DMS 273 treated with DMSO at 0.1 percent for 48 hours (cell line): ENCODE measurements at places on chromosomes 7 and 10.
A peak's percentile ranks its signal among the peaks of the same experiment; 100 is the strongest.

GRCh38 chr10:111967547-111967946, 216.0 kb downstream of the GPAM start:
- DNase-seq, result no peak

DNA sequence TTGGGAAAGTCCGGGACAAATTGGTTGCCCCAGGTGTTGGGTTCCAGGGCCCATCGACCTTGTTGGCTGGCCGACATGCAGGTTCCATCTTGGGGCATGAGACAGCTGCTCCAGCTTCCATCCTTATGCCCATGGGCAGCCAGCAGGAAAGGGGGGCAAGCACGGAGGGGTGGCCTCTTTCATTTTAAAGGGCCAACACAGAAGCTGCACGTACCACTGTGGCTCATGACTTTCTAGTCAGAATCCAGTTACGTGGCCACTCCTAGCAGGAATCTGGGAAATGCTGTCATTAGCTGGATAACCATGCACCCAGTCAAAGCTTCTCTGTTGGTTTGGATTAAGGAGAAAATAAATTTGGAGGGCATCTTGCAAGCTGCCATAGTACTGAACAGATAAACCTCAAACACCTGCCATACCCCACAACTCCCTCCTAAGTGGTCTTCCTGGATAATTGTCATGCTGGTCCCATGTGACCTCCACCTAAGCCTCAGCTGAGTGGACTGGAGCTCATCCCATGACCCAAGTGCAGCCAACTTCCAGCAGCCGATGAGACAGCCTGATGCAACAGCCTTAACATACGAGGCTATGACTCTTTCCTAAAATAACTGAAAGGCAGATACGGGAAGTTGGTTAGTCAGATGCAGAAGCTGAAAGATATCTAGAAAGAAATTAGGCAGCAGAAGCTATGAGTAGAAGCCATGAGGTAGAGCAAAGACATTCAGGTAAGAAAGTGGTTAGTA, 21.4 kb upstream of the GSDME start:
- DNase-seq, result no peak

DNA sequence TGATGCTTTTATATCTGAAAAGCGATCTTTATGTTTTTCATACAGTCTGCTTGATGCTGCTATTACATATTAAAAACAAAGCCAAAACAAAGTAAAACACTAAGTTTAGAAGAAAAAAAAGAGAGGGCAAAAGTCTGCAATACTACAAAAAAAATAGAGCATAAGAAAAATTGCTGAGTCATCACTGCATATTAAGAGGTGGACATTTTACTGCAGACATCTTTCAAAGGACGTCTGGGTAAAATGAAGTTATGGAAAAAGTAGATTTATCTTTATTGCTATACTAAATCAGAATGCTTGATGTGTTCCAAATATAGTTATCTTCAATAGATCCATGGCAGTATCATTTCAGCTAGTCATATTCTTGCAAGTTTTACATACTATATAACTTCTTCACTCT, 172.0 kb downstream of the MAGI2 start:
- no peak for DNase-seq

- DNase-seq, result no peak
These were observed 64.8 kb upstream of the IGFBP3 start for GRCh38 chr7:45985902-45986301.

- no peak for DNase-seq
These were observed 141.3 kb upstream of the ZMIZ1 start for GRCh38 chr10:78927257-78927995.

GRCh38 chr7:35555934-35556333, 139.0 kb downstream of the HERPUD2 start:
- no peak for DNase-seq

DNA sequence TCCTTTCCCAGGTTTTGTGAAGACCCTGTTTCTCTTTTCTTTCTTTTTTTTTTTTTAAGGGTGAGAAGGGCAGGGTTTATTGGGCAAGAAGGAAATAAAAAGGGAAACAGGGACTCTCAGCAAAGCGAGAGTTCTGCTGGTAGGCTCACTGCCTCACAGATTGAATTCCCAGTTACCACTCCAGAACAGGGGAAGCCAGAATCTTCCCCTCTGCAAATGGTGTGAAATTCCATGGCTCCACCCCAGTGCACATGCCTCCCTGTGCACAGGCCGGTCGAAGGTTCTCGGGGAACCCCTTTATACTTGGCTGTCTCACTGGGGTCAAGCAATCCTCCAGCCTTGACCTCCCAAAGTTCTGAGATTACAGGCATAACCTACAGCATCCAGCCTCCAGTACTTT, 10.5 kb upstream of the GUSB start:
- DNase-seq, result no peak

- no peak for DNase-seq
These were observed 1042.1 kb downstream of the TYW1 start for GRCh38 chr7:68038621-68039314.

- no peak for DNase-seq
These were observed 68.3 kb downstream of the HIPK2 start for GRCh38 chr7:139709485-139709884.

- peak; percentile 89 for DNase-seq
These were observed 788 bp upstream of the CACNA2D1 start for GRCh38 chr7:82444220-82444909.
